Naive B cell (primary cell): ENCODE measurements at places on chromosomes 7 and 10.

DNA sequence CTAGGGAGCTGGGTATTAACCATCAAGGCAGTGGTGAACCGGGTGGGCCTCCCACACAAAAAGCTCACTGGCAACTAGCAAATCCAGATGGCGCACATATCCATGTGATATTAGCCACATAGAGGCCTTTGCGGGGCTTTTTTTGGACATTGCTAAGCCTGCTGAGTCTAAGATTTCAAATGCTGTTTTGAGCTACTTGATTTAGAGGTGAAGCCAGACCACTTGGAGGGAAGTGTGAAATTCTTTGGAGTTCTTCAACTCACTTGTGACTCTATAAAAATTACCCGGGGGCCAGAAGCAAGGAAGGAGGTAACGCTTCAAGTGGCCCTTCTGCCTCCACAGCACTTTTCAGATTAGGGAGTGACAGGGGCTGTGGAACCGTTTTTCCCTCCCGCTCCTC is 619.8 kb upstream of the GALNT17 start:
- no peaks in the 10 kb centered on the region for H3K36me3 ChIP-seq
- H3K27ac ChIP-seq, result no peak overlapping the region
- DNase-seq, result no peak
- no peaks in the 10 kb centered on the region for H3K4me1 ChIP-seq
- H3K27me3 ChIP-seq, result no peaks in the 10 kb centered on the region

DNA sequence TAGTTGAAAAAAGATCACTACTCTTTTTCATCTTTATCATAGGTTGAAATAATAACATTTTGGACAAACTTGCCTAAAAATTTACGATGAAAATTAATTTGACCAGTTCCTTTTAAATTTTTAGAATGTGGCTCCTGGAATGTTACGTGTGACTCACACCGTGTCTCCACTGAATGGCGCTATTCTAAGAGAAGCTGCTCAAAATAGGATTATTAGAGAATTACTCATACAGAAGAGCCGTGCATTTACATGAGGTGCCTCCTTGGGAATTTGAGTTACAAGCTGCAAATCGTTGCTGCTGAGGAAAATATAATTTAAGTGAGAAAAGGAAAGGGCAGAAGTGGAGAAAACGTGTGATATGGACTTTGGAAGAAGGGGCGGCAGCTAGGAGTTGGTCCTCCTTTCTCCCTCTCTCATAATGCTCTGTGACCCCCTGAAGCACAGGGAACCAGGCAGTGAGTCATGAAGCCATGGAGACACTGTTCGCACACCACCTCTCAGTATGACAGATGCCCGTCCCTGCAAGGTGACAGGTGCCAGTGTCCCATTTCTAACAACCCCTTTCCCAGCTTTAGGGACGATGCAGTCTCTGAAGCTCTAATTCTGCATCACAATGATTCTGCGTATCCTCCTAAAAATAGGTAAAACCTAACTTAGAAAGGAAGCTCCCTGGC is 323.2 kb upstream of the COBL start:
- DNase-seq, result no peak
- no peaks in the 10 kb centered on the region for H3K36me3 ChIP-seq
- H3K27me3 ChIP-seq, result no peaks in the 10 kb centered on the region
- H3K4me3 ChIP-seq, result no peak overlapping the region
- no peak overlapping the region for H3K27ac ChIP-seq

DNA sequence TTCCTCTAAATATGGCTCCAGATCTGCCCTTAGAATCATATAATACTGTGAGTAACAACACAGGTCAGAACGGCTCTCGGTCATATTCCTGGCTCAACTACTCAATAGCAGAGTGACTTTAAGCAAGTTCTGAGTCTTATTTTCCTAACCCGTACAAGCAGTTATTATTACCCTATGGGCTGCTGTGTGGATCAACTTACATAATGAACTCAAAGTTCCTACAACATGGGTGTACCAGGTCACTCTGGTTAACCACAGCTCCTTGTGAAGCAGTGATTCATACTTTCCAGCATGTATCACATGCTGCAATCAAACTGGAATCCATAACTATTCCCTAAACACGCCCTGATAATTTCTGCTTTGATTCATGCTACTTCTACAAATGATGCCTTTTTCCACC is 107.3 kb downstream of the LRRN3 start:
- DNase-seq, result no peak
- H3K4me1 ChIP-seq, result no peaks in the 10 kb centered on the region
- H3K27me3 ChIP-seq, result no peaks in the 10 kb centered on the region
- no peak overlapping the region for H3K4me3 ChIP-seq
- no peak overlapping the region for H3K27ac ChIP-seq
- peaks cover 7% of the 10 kb centered on the region for H3K36me3 ChIP-seq

DNA sequence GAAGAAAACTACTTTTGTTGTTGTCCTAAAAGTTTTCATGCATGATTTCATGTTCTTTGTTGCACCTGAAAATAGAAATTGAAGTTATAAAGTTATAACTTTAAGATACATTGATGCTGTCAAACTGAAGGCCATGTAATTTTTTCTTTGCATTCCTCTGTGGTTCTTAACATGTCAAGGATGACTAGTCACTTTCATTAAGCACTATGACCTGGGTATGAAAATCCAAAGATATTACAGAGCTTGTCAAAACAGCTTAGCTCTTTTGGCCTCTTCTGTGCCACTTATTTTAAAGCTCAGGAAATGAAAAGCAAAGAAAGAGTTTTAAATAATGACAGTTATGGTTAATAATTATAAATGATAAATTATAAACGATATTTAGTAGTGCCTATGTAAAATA is 241.6 kb upstream of the CACNA2D1 start:
- H3K27ac ChIP-seq, result no peak overlapping the region
- DNase-seq, result no peak
- no peaks in the 10 kb centered on the region for H3K4me1 ChIP-seq
- H3K36me3 ChIP-seq, result no peaks in the 10 kb centered on the region
- H3K4me3 ChIP-seq, result no peak overlapping the region

DNA sequence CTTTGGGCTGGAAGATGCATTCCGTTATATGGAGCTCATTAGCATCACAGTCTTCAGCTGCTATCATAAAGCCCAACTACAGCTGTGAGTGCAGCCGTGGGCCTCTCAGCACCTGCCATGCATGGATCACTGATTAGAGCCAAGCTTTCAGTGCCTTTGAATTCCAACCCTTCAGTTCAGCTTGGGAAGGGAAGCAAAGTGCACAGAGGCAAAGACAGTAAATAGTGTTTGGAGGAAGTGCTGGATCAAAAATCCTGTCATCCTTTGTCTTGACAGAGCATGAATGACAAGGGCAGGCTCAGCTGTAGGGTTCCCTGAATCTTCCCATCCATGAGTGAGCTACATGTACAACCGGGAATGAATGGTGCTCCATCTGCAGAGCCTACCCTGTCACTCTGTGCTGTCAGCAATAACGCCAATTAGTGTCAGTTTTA is 153.7 kb downstream of the DNAJB9 start:
- H3K27me3 ChIP-seq, result peaks cover 9% of the 10 kb centered on the region
- H3K4me3 ChIP-seq, result no peak overlapping the region
- H3K4me1 ChIP-seq, result no peaks in the 10 kb centered on the region
- no peaks in the 10 kb centered on the region for H3K36me3 ChIP-seq
- no peak for DNase-seq

- peaks cover 10% of the 10 kb centered on the region for H3K36me3 ChIP-seq
- no peak overlapping the region for H3K4me3 ChIP-seq
- H3K4me1 ChIP-seq, result peaks cover 28% of the 10 kb centered on the region
- no peaks in the 10 kb centered on the region for H3K27me3 ChIP-seq
- H3K27ac ChIP-seq, result no peak overlapping the region
These were observed 49.4 kb downstream of the BUB3 start for GRCh38 chr10:123203393-123204126.

GRCh38 chr10:128137877-128138276 is 11.7 kb upstream of the MKI67 start:
- no peak for DNase-seq
- peaks cover 3% of the 10 kb centered on the region for H3K4me1 ChIP-seq
- no peak overlapping the region for H3K27ac ChIP-seq
- H3K27me3 ChIP-seq, result no peaks in the 10 kb centered on the region
- H3K36me3 ChIP-seq, result no peaks in the 10 kb centered on the region

DNA sequence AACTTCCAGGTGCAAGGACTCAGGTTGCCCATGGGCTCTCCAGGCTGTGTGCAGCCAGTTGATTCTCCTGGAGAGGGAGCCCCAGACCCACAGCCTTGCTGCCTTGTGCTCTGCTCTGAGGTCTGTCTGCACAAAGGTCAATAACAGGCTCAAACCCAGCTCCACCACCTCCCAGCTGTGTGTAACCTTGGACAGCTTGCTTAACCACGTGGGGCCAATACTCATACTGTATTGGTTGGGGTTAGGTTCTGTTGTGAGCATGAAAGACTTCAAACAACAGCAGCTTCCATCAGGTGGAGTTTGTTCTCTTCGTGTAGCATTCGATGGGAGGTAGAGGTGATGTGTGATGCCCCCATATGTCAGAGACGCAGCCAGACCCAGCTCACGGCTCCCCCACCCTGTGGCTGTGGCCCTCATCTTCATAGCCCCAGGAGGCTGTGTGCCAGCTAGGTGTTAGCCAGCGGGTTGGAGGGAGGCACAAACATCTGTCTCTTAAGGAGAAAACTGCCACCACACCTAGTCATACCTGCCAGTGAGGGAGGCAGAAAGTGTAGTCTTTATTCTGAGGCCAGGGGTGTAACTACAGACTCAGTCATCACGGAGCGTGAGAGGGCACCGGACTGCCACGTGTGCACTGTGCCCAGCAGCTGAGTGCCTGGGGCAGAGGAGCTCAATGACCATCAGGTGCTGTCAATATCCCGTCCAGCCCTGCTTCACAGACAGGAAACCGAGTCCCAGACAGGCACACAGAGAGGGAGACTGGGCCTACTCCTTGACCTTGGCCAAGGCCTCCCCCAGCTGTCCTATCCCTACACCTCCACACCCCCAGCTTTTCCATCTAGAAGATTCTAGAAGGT is 8.1 kb upstream of the POLD2 start:
- no peak overlapping the region for H3K27ac ChIP-seq
- no peak for DNase-seq
- peaks cover 8% of the 10 kb centered on the region for H3K36me3 ChIP-seq

DNA sequence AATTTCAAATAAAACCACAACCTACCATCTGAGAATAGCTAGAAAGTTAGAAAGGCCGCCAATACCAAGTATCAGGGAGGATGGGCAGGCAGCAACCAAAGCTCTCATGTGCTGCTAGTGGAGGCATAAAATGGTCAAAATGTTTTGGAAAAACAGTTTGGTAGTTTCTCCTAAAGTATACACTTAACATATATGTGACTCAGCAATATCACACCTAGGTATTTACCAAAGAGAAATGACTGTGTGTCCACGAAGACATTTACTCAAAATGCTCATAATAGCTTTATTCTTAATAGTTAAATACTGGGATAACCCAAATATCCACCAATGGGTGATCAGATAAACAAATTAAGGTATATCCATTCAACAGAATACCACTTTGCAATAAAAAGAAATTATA is 14.3 kb downstream of the RHEB start:
- no peak overlapping the region for H3K27ac ChIP-seq
- no peak for DNase-seq
- H3K4me3 ChIP-seq, result no peak overlapping the region
- no peaks in the 10 kb centered on the region for H3K27me3 ChIP-seq
- H3K36me3 ChIP-seq, result no peaks in the 10 kb centered on the region
- peaks cover 52% of the 10 kb centered on the region for H3K4me1 ChIP-seq

DNA sequence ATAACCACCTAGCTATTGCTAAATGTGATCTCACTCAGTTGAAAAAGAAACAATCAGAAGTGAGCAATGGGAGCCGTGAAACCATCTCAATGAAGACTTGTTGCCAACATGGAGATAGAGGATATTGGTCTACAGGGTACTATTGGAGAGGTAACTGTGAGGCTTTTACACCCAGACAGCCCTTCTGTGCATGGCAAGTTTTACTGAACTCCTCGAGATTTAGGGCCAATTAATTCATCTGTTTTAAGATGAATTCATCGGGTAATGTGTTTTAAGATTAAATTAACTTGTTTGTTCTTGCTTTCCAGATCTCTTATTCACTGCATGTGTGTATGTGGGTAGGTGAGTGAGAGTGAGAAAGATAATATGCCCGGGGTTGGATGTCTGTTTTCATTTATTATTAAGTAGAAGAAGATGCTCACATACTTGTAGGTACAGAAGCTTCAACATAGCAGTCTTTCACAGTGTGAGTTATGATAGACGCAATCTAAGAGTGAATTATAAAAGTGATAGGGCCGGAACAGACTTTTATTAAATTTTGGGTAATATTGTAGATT is 323.8 kb downstream of the EXOC4 start:
- H3K4me1 ChIP-seq, result no peaks in the 10 kb centered on the region
- no peak overlapping the region for H3K4me3 ChIP-seq
- H3K36me3 ChIP-seq, result peaks cover 7% of the 10 kb centered on the region

GRCh38 chr10:68092512-68092911 is 16.8 kb upstream of the MYPN start:
- DNase-seq, result no peak
- no peaks in the 10 kb centered on the region for H3K4me1 ChIP-seq
- H3K4me3 ChIP-seq, result no peak overlapping the region
- H3K27me3 ChIP-seq, result peaks cover 8% of the 10 kb centered on the region
- no peak overlapping the region for H3K27ac ChIP-seq

GRCh38 chr10:68594405-68594804 is 34.3 kb downstream of the TET1 start:
- no peak overlapping the region for H3K27ac ChIP-seq
- H3K4me3 ChIP-seq, result no peak overlapping the region
- no peak for DNase-seq
- no peaks in the 10 kb centered on the region for H3K27me3 ChIP-seq

GRCh38 chr10:22372917-22373316 is 27.6 kb downstream of the SPAG6 start:
- H3K4me3 ChIP-seq, result no peak overlapping the region
- no peak overlapping the region for H3K27ac ChIP-seq
- DNase-seq, result no peak
- H3K27me3 ChIP-seq, result no peaks in the 10 kb centered on the region

- H3K4me1 ChIP-seq, result no peaks in the 10 kb centered on the region
- H3K27ac ChIP-seq, result no peak overlapping the region
- no peaks in the 10 kb centered on the region for H3K36me3 ChIP-seq
- no peak overlapping the region for H3K4me3 ChIP-seq
- peaks cover 20% of the 10 kb centered on the region for H3K27me3 ChIP-seq
These were observed 21.3 kb downstream of the DLG5 start for GRCh38 chr10:77905086-77905748.

GRCh38 chr7:30730097-30730496 is 21.8 kb upstream of the INMT start:
- no peaks in the 10 kb centered on the region for H3K36me3 ChIP-seq
- no peak for DNase-seq
- H3K27ac ChIP-seq, result no peak overlapping the region
- no peak overlapping the region for H3K4me3 ChIP-seq
- H3K27me3 ChIP-seq, result peaks cover 19% of the 10 kb centered on the region
- H3K4me1 ChIP-seq, result peaks cover 10% of the 10 kb centered on the region

DNA sequence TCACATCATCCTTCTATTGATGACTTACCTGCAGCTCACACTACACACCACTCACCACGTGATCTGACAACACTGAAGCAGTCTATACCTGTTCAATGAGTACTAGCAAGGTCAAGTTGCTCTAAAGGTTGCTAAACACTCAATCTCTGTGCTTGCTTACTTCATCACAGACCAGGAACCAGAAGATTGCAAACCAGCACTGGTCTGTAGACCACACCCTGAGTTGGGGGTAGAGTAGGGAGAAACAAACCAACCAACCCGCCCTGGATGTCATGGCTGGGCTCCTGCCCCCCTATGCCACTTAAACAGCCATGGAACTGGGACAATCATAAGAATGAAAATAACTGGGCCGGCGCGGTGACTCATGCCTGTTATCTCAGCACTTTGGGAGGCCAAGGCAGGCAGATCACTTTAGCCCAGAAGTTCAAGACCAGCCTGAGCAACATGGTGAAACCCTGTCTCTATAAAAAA is 19.6 kb downstream of the DLG5 start:
- DNase-seq, result no peak
- peaks cover 4% of the 10 kb centered on the region for H3K27me3 ChIP-seq
- H3K36me3 ChIP-seq, result no peaks in the 10 kb centered on the region
- no peak overlapping the region for H3K4me3 ChIP-seq
- no peak overlapping the region for H3K27ac ChIP-seq
